NCI-H460 (cell line): ENCODE measurements at places on chromosomes 4 and X. TPM values are rescaled to one million over a fixed set of nuclear protein-coding genes. Genes with fewer than 3 reads are reported as not detected.

CSAG1 gene
- total RNA-seq: not detected in 2 replicates

MRPL1 gene
- 23.4 and 35.7 TPM in 2 replicates for total RNA-seq

RASSF6 gene
- 0.07 and 0.29 TPM in 2 replicates for total RNA-seq

HTT gene
- total RNA-seq: 14.6 and 17.6 TPM in 2 replicates

- DNase-seq: no peak
Measured at GRCh38 chr4:26424153-26424552, 66.1 kb downstream of the CCKAR start.

DNA sequence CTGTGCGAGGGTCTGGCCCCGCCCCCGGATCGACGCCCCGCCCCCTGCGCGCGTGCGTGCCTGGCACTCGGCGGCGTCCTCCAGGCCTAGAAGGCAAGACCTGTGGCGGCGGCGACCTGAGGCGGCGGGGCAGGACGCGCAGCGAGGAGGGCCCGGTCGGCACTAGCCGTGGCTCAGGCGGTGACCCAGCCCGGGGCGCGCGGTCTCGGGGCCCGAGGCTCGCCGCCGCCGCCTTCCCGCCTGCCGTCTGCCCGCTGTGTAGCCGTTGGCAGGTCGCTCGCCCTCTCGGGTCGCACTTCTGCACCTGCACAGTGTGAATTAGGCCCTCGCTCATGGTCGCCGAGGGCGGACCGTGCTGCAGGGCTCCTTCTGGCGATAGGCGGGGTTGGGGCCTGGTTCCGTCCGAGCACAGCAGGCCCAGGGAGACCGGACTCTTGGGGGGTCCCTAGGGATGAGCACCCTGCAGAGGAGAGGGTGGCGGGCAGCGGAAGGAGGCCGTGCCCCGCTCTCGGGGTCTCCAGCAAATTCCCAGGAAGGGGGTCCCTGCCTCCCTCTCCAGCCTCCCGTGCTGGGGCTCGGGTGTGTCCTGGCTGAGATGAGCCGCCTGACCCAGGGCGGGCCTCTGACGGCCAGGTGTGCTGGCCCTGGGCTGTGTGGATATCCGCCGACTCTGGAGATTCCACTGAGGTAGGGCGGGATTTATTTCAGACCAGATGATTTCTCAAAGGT, 557 bp upstream of the FAM53A start:
- no peak for DNase-seq

- peak; percentile 76 for DNase-seq
Measured at GRCh38 chr4:40316333-40316781, 18.8 kb upstream of the CHRNA9 start.

- DNase-seq: no peak
Measured at GRCh38 chr4:184959786-184960185, 58.5 kb upstream of the HELT start.

DNA sequence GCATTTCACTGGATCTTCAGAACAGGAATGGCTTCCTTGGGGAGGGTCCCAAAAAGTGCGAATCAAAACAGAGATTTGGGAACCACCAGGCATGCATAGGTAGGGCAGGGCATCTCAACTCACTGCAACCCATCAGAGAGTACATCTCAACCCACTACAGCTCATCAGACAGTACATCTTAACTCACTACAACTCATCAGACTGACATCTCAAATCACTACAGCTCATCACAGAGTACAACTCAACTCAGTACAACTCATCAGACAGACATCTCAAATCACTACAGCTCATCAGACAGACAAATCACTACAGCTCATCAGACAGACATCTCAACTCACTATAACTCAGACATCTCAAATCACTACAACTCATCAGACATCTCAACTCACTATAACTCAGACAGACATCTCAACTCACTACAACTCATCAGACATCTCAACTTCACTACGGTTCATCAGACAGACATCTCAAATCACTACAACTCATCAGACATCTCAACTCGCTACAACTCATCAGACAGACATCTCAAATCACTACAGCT, 47.5 kb upstream of the CLDN34 start:
- DNase-seq: no peak

DNA sequence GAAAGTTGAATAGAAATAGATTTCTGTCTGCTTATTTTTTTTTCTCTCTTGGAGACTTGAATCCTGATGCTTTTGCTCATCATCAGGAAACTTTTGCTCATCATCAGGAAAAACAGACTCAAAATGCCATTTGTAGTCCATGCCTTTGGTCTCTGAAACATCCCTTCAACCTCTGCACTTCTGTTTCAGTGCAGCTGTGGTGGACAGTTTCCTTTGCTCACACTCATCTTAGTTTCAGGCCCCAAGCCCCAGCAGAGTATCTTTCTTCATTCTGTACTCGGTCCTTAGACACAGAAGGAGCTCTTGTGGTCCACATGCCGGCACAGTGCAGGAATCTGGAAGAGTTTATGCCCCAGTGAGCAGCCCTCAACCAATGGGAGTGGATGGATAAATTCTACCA, 337.9 kb downstream of the PPP3CA start:
- DNase-seq: no peak

DNA sequence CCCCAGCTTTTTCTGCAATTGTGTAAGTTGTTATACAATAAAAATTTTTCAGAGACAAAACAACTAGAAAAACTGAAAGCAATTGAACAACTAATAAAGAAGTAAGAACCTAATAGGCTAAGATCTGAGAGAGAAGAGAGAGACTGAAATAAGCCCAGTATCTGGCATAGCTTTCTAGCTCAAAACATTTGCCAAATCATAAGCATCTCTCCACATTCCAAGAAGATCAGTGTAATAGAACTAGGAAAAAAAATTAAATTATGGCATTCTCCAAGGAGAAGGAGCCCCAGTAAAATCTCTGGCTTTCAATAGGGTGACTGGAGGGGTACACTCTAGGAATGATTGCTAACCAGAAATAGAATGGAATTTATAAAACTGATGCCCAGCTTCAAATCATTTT, 19.0 kb upstream of the PPP3CA start:
- DNase-seq: no peak

DNA sequence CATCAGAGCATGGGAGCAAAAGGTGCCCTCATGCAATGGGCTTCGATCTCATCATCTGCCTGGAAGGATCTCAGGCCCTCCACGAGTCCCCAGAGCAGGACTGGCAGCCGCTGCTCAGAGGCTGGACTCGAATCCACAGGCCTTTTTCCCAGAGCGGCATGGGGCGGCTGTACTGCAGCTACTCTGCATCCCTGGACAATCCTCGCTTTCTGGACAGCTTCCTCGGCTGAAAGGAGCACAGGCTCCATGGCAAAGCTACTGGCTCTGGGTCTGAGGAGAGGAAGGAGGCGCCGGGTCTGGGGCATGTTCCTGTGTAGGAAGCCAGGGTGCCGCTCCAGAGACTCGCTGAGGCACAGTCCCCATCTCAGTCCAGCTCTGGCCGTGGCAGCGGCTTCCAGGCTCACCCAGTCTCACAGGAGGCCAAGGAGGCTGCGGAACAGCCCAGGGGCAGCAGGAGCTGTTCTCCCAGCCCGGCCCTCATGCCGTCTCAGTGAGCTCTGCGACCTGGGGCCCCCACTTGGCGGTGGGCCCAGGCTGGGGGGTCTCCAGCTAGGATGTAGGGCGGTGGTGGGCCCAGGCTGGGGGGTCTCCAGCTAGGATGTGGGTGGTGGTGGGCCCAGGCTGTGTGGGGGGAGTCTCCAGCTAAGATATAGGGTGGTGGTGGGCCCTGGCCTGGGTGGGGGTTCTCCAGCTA, 2.7 kb upstream of the SPON2 start:
- no peak for DNase-seq
